Effector memory CD4-positive, alpha-beta T cell (primary cell): ENCODE measurements at places on chromosomes 6 and 20.

DNA sequence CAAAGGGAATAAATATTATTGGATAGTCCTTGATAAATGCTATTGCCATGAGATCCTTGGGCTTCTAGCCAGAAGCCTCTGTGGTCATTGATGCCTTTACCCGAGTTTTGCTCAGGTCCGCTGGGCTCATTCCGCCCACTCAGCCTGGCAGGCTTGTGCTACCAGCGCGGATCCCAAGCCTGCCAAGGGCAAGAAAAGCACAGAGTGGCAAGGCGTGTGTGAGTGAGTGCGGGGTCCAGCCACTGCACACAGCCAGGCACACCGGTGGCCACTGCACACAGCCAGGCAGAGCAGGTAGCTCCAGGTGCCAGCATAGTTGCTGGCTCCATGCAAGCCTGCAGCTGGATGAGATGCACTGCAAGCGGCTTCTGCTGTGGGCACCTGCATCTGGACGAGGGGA is 38.7 kb downstream of the STK38 start:
- DNase-seq, result no peak

- DNase-seq, result no peak
Measured at GRCh38 chr20:41221614-41222218, 84.4 kb downstream of the PLCG1 start.

- DNase-seq, result no peak
Measured at GRCh38 chr6:134176264-134176975, 124.0 kb upstream of the SLC2A12 start.

- no peak for DNase-seq
Measured at GRCh38 chr6:158472447-158472846, 87.4 kb upstream of the TMEM181 start.

DNA sequence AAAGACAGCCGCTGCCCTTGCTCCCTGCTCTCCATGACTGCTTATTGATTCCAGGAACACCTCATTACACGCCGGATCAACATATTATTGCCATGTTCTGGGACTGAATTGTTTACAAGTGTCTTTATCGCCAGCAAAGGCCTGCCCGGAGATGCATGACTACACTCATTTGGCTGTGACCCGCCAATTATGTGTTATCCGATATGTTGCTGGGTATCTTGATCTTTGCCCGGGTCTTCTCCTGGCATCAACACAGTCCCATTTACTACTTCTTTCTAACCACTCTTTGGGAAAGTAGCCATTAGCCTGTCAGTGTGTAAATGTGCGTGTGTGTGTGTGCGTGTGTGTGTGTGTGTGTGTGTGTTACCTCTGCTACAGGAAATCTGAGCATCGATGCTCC is 15.4 kb downstream of the LINC00237 start:
- no peak for DNase-seq

- no peak for DNase-seq
Measured at GRCh38 chr6:63313111-63313510, 6.7 kb downstream of the LGSN start.

- DNase-seq, result no peak
Measured at GRCh38 chr6:131721161-131721560, 10.3 kb upstream of the CTAGE9 start.

- no peak for DNase-seq
Measured at GRCh38 chr20:52536040-52536439, 344.5 kb upstream of the ZFP64 start.

- no peak for DNase-seq
Measured at GRCh38 chr20:19785173-19785982, 27.3 kb downstream of the RIN2 start.

DNA sequence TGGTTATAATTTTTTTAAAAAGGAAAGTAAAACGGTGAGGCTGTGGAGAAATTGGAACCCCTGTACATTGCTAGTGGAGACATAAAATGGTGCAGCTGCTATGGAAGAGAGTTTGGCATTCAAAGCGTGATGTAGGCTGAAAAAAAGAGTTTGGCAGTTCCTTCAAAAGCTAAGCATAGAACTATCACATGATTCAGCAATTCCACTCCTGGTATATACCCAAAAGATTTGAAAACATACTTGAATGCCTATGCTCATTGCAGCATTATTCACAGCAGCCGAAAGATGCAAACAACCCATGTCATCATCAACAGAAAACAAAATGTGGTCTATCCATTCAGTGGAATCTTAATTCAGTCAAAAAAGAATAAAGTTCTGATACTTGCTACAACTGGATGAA is 4.5 kb upstream of the SGK2 start:
- DNase-seq, result no peak

DNA sequence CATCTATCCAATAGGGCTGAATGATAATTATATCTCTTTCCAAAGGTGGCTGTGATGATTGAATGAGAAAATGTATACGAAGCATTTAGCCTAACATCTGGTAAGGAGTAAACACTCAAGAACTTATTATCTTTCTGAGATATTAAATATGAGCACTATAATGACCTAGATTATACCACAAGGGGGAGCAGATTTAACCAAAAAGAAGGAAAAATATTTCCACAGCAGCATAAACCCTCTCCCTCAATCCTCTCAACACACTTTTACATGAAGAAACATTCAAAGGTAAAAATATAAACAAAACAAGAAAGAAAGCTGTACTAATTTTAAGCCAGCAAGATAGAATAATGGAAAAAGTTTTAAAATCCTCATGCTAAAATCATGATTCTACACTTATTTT is 68.4 kb downstream of the SHPRH start:
- DNase-seq, result no peak

DNA sequence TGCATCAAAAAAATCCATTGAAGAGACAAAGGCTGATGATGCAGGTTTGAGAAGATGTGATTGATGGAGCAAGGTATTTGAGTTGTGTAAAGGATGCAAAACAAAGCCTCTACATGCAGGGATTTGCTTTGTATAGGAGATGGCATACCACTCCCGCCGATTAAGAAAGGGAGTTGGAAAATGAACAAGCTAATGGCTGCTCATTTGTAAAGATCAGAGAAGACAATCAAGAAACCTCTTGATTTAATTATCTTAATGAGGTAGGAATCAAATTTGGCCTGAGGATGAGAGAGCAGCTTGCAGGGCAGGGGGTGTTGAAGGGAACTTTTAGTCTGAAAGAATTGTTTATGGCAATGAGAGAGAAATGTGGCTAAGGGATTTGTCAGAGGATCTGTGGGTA is 448.2 kb upstream of the ADGRB3 start:
- no peak for DNase-seq

GRCh38 chr20:47534405-47534804 is 32.7 kb downstream of the NCOA3 start:
- no peak for DNase-seq

- DNase-seq, result no peak
Measured at GRCh38 chr6:34553750-34554149, 2.4 kb downstream of the SPDEF start.

- DNase-seq, result no peak
Measured at GRCh38 chr6:142561511-142562265, 259.9 kb downstream of the ADGRG6 start.

GRCh38 chr20:13449868-13450434 is 188.8 kb downstream of the TASP1 start:
- no peak for DNase-seq

DNA sequence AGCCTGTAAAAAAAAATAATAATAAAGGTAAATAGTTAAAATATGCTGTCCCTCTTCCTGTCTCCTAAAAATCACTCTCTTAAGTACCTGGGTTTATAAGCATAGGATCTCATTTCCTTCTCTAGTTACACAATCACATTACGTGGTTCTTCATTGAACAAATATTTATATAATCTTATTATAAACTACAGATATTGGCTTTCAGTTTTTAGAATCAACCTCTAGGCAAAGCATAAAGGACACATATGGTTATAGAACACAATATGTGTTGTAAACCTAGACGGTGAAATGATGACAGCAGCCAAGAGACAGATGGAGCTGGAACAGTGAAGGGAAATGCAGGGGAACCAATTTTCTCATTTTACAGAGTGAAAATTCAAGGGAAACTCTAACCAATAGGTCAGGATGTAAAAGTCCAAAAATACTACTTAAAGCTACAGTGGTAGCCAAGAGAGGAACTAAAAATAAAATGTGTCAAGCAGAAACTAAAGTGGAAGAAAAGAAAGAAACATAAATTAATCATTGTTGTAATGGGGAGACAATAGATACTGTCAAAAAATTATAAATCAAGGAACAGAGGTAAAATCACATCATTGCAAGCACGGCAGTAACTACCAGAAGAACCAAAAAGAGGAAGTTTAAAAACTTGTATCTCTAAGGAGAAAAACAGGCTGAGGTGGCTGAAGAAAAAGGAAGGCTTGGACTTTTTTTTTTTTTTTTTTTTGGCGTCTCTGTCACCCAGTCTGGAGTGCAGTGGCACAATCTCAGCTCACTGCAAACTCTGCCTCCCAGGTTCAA is 82.8 kb upstream of the CDYL start:
- DNase-seq, result no peak

DNA sequence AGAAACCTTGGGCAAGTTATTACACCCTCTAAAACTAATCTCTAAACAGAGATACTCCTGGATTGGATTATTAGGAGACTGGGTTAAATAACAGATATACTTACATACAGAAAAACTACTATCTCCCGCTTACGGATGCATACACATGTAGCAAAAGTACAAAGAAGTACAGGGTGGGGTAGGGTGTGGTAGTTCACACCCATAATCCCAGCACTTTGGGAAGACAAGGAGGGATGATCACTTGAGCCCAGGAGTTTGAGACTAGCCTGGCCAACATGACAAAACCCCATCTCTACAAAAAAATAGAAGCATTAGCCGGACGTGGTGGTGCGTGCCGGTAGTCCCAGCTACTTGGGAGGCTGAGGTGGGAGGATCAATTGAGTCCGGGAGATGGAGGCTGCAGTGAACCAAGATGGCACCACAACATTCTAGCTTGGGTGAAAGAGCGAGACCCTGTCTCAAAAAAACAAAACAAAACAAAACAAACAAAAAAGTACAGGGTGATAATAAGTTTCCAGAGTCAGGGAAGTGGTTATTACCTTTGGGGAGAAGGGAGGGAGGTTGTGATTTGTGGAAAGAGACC is 8.1 kb downstream of the PIM1 start:
- no peak for DNase-seq

- no peak for DNase-seq
Measured at GRCh38 chr20:45157962-45158361, 16.7 kb upstream of the PI3 start.

DNA sequence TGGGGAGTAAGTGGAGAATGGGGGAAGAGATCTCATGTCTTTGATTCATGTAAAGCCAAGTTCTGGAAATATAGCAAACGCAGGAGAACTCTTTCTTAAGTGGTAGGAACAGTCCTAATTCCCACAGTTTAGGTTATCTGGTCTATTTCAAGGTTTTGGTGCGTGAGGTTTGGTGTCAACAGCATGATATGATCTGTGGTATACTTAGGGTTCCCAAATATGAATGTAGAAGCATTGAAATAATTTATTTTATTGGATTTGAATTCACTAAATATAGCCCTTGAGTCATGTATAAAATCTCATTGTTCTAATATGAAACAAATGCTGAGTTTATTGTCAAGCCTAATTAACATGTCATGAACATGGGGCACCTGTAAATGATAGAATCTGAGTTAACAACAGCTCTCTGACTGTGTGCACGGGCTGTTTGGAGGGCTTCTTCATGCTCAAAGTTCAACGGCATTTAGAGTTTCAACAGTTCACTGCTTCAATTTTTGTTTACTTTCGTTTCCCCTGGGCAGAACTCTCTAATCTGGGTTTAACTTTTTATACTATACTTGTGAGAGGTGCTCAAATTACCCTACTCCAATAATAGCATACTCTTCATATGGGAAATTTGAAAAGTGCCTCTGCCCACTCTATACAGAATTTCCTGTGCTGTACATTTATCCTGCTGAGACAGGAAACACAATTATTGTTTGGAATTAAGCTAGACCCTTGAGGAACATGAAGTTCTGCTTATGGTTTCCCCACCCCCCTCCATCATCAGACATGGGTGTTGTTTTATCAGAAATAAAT is 236.3 kb upstream of the ZNF217 start:
- no peak for DNase-seq
